Frontal cortex (tissue), 4 donors: ENCODE measurements at places on chromosomes 5 and 9.

GRCh38 chr9:137818286-137818685 lies 59.3 kb upstream of the CACNA1B start:
- no peak for DNase-seq

- no peak for DNase-seq
These were observed 69.2 kb downstream of the STK32A start for GRCh38 chr5:147303976-147304375.

GRCh38 chr5:42241636-42242035 lies 181.6 kb upstream of the GHR start:
- no peak for DNase-seq

GRCh38 chr5:129930221-129930620 lies 26.0 kb downstream of the CHSY3 start:
- DNase-seq = no peak

DNA sequence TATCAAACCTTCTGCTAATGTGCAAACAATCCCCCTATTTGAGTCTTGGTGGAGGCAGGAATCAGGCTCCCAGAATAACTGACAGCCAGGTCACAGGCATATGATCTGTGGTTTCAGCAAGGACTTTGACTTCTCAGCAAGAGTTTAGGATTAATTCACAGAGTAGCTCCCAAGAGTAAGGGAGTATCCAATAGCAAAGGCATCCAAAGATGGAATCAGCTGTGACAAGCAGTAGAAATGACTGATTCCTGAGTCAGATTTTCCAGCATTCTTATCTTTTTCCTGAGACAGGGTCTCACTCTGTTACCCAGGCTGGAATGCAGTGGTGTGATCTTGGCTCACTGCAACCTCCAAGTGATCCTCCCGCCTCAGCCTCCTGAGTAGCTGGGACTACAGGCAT lies 108.3 kb downstream of the EPB41L4A start:
- no peak for DNase-seq

DNA sequence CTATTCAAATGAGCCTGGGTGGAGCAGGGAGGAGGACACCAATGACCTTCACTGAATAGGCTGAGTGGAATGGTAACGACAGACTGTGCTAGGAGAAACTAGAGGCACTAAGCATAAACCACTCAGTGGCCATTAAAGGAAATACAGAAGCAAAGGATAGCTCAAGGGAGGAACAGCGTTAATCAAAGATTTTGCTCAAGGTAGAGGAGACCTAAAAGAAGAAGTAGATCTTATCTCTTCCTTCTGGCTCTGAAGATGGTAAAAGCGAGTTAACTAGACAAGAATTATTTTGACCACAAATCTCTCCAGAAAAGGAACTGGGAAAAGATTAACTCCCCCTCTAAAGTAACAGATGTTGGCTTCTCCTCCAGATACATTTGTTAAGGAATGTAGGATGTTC lies 299.6 kb downstream of the EPB41L4A start:
- no peak for DNase-seq

DNA sequence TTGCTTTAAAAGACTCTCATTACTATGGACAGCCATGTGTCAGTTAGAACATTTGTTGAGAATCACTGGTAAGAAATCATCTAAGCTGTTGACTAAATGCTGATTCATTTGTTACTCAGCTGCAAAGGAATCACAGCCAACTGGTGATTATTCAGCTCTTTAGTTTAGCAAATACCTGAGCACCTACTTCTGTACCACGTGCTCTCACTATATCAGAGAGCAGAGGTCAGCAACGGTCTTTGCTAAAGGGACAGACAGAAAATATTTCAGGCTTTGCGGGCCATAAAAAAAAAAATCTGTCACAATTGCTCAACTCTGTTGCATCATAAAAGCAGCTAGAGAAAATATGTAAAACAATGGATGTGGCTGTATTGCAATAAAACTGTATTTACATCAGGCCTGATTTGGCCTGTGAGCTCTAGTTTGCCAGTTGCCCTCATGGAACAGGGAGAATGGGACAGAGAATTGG lies 377.6 kb downstream of the DNAH5 start:
- no peak for DNase-seq

DNA sequence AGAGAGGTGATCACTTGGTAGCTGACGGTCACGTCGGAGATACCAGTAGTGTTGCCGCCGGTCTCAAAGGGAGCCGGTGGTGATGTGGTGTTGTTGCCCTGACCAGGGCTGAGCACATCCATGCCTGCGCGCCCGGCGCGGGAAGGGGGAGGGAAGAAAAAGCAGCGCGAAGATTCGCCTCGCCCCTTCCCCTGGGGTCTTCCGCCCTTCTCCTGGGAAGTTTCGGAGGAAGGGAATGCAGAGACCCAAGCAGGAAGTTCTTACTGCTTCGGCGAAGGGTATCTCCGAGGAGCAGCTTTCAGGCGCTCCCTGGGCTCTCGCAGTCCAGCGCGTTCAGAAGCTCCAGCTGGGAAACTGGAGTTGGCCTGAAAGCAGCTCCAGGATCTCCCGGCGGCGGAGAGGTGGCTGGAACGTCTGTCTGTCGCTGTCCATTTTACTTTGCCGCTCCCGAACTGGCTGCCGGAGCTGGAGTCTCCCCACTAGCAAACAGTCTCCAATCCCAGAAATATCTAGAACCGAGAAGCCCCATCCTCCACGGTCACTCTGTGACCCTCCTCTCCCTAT lies 565 bp downstream of the HTR1A start:
- DNase-seq = no peak

DNA sequence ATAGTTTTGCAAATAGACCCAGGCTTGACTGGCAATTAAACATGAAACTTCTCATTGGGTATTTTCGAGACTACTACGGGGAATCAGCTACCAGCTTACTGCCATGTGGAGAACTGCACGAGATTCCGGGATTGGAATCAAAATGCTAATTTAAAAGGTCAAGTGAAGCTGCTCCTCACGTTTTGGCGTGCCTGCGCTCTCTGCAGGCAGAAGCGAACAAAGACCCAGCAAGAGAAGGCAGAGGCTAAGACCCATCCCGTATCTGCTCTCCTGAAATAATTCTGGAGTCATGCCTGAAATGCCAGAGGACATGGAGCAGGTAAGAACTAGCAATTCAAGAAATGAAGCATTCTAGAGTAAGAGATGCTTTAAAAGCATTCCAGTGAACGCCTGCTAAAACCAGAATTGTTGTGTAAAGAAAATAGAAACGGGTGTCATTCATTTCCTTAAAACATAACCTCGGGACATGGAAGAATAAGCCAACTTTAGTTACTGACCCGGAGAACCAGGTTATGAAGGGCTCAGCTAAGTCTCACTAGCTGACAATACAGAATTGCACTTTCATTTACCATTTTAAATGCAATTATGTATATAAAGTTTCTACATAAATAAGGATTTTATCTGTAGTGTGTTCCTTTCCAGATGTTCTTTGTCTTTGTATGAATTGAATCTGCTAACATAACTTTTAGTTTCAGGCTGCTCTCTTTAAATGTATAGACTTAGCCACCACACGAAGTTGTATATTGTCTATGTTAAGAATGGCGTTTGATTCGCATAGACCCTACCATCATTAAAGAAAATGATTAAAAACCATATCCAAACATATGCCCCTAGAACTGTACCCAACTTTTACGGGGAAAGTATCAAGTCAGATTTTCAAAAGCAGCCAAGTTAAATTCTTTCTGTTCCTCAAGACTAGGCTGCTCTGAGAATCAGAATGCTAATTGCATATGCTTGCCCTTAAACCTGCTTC lies 2.0 kb upstream of the MAT2B start:
- peak; percentile 36 for DNase-seq
